GM20000 (cell line): ENCODE measurements at places on chromosomes 4 and X.

DNA sequence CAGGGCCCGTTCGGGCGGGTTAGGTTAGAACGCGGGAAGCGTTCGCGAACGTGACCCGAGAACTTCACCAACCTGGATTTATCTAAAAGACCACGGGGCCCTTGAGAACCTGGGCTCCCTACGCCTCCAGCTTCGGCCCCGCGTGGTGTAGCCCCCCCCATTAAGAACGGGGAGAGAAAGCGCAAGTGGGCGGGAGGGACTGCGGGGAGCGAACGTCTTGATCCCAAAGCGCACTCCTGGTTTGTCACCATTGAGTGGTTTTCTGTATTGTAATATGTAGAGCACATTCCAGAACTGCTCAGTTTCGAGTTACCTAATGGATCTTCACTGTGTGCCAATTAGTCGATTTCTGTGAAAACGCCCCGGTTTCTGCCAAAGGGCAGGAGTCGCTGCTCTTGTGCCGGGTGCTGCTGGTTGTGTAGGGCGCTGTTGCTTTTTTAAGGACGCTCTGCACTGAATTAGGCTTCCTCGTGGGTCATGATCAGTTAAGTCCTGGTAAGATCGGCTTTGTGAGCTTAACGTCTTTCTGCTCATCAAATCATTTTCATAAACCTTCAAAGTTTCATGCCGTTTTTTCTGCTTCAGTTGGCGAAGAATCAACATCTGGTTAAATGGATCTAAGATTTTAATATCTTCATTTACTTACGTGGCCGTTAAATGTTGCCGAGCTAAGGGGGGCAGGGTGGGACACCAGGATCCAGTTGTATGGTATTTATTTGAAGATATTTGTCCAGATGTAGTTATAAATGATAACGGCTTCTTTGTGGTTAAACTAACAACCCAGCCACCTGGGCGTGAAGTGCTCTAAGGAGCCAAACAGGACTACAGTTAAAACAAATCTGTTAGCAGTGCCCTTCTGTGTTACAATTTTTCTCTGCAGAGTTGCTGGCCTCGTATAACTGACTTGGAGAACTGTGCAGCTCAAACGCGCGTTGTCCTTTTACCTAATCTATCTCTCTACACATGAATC lies 809 bp downstream of the MND1 start:
- peak; percentile 58 for DNase-seq

- DNase-seq = no peak
These were observed 43.4 kb downstream of the TET2 start for GRCh38 chr4:105189855-105190650.

DNA sequence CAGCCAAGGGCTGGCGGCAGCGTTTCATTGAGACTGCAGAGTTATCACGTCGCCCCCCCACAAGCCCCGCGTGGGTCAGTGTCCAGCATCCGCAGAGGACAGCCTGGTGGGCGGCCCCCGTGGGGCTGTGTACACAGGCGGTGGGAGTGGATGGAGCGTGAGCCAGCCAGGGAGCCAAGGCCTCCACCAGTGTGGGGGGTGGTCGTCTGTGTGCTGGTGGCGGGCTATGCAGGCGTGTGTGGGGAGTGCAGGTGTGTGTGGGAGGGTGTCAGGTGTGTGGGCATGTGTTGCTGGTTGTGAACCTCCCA lies 56.5 kb upstream of the NKX1-1 start:
- no peak for DNase-seq

DNA sequence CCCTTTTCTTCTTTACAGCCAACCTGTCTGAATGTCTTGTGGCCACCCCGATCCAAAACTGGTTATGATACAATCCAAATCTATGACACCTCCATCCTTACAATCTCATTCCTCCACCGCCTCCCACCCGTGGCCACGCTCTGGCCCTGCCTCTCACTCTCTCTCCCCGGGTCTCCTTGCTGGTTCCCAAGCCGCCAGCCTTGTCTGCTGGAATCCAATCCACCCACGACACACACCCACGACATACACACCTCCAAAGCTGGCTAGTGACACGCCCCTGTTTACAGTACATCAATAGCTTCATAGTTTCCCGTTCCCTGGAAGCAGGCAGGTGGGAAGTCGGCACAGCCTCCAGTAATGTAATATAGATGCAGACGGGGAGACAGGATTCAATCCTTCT lies 99.0 kb downstream of the WFS1 start:
- no peak for DNase-seq

GRCh38 chr4:113695328-113696169 lies 66.0 kb downstream of the CAMK2D start:
- DNase-seq = no peak

- DNase-seq = no peak
These were observed 42.6 kb downstream of the ADGRA3 start for GRCh38 chr4:22473268-22473667.

DNA sequence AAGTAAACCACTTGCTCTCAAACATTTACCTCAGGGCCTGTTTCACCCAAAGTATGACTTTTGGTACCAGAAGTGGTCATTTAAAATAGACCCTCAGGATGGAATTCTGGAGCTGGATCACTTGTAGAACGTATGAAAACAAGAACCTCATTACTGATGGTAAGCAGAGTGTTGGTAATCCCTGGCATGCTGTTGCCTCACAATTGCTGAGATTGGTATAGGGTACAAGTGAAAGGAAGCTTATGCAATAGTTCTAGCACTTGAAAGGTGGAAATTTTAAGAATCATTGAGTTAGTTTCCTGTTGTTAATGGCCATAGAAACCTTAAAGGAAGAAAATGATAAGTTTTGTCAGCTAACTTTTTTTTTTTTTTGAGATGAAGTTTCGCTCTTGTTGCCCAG lies 22.3 kb upstream of the THOC2 start:
- DNase-seq = no peak

- DNase-seq = peak; percentile 71
These were observed 64.8 kb upstream of the STOX2 start for GRCh38 chr4:183840311-183840710.

DNA sequence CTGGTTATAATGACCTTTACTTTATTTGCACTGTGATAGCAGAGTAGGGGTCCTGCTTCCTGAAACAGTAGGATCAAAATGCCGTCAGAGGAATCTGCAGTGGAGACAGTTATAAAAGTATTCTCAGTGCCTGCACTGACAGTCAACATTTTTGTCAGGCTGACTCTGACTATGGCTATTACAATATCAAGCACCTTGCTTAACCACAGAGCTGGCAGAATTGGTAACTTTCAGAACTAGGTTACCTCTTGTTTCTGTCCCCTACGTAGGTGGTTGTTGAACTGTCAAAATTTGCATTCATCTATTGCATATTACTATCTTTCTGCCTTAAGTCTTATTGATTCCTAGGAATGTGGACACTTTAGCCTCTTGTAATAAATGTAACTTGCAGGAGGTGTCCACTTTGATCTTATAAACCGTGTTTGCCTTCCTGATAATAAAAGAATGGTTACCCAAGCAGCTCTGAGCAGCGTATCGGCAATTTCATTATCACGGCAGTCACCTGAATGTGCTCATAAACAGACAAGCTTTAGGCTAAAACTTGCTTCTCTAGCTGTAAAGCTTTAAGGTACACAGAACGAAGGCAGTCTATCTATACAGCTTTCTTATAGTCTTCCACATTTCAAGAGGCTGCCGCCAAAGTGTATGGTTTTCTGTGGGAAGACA lies 353.0 kb upstream of the GALNT7 start:
- no peak for DNase-seq

- DNase-seq = no peak
These were observed 27.3 kb downstream of the NELFA start for GRCh38 chr4:1981251-1982058.

DNA sequence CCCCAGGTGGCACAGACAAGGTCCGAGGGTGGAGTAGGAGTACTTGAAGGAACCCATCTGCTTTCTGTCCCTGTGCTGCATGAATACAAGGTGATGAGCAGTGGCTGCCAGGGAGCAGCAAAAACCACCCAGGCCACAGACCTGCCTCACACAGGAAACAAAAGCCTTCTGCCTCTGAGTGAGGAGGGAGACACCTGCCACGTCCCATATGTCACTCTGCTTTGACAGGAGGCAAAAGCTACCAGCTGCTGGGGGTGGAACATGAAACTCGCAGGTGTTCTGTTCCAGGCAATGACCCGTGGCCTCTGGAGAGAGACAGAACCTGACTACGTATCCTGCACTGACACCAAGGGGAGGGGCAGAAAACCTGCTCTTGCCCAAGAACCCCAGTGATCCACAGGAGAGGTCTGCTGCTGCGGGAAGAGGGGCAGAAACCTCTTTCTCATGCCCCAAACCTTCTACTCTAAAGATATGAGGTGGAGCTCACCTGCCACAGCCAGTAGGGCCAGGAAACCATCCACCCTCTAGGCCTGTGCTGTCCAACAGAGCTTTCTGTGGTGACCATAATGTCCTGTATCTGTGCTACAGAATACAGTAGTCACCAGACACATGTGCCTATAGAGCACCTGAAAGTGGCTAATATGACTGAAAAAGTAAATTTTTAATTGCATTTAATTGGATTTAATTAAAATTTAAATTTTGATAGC lies 172.9 kb downstream of the PRDM5 start:
- DNase-seq = peak; percentile 18

GRCh38 chrX:12956704-12957534 lies 18.0 kb upstream of the TMSB4X start:
- peak; percentile 67 for DNase-seq

DNA sequence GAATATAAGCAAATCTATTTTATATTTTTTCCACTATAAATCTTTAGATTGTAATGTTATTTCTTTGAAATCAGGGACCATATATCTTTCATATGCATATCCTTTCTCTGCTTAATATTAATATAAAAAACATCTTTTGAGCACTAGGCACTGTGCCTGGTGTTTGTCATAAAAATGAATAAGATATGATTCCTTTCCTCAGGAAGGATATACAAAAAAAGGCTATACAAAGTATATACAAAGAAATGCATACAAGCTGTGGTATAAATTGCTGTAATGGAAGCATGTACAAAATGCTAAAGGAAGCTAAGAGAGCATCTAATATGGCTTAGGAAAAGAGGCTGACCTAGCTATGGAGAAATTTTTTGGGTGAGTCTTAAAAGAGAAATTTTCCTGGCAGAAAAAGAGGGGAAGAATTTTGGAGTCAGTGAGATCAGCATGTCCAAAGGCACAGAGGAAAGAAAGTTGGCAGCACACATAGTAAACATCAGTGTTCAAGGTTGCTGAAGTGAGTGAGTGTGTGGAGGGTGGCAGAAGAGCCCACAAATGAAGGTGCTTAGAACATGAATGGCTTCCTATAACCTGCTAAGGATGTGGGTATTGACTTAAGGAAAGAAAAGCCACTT lies 500.0 kb downstream of the SPRY1 start:
- no peak for DNase-seq

DNA sequence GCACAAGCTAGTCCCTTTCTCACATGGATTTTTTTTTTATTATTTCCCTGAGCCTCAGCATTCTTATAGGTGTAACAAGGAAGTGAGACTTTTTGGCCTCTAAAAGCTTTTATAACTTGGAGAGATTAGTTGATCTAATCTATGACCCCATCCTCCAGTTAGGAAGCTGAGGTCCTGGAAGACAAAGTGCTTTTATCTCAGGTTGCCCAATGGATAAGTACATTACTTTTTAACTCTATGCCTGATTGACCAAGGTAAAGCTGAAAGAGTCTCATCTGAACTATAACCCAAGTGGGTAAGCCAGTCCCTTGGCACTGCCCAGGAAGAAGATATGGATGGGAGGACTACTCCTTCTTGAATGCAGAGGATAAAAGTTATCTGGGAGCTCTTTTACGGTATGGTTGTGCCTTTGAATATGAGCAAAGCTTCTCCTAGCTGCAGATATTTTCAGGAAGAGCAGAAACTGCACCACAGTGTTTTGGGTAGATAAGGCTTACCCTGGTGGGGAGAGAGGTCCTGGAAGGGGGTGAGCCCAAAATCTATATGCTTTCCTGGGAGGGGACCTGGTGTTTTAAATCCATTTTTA lies 40.2 kb downstream of the VSIG4 start:
- no peak for DNase-seq

- DNase-seq = no peak
These were observed 1768.5 kb downstream of the PCDH7 start for GRCh38 chr4:32488690-32489089.

GRCh38 chr4:147801820-147802219 lies 69.9 kb downstream of the ARHGAP10 start:
- no peak for DNase-seq

- DNase-seq = no peak
These were observed 40.1 kb upstream of the EIF1AX start for GRCh38 chrX:20181598-20182329.

DNA sequence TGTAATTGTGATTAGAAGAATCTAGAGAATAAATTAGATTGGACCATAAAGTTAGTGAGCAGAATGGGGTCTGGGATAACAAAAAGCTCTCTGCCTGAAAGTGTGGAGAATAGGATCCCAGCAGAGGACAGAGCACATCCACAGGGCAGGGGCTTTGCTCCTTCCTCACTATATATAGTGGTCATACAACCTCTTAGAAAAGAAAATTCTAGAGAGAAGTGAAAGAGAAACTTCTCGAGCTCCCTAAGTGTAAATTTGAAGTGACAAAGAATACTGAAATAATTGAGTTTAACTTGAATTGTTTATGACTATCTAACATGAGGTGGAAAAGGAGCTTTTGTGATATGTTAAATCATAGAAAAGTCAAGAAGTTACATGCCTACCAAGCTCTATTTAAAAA lies 14.9 kb downstream of the ADAM29 start:
- DNase-seq = no peak

DNA sequence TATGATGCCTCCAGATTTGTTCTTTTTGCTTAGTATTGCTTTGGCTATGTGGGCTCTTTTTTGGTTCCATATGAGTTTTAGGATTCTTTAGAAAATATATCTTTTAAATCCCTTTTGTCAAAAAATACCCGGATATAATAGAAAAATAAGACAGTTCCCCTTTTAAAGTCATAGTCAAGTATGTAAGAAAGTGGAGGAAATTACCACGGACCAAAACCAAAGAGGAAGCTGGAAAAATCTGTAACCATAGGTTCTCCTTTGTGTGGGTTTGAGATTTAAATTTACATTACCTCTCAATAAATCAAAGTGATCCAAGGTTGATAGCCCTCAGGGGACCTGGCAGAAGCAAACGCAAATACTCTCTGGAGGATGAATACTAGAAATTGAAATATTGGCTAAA lies 58.3 kb upstream of the PACRGL start:
- no peak for DNase-seq

DNA sequence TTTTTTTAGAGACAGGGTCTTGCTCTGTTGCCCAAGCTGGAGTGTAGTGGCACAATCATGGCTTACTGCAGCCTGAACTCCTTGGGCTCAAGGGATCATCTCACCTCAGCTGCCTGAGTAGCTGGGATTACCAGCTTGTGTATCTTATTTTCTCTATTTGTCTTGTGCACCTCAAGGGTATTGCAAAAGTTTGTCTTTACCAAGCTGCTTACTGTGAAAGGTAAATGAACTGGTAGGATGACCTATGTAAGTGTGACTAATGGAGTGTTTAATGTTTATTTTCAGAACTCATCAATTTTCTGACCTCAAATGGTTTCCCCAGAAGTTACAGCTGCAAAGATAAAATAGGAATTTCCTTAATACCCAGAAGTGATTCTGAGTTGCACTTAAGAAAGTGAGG lies 5.3 kb upstream of the FGA start:
- DNase-seq = no peak

- DNase-seq = no peak
These were observed 252.5 kb upstream of the PGRMC2 start for GRCh38 chr4:128540122-128540521.
